GM19239 (cell line): ENCODE measurements at places on chromosomes 3 and 15.

- DNase-seq = no peak
These were observed 122.9 kb downstream of the ARRDC4 start for GRCh38 chr15:98083203-98083910.

DNA sequence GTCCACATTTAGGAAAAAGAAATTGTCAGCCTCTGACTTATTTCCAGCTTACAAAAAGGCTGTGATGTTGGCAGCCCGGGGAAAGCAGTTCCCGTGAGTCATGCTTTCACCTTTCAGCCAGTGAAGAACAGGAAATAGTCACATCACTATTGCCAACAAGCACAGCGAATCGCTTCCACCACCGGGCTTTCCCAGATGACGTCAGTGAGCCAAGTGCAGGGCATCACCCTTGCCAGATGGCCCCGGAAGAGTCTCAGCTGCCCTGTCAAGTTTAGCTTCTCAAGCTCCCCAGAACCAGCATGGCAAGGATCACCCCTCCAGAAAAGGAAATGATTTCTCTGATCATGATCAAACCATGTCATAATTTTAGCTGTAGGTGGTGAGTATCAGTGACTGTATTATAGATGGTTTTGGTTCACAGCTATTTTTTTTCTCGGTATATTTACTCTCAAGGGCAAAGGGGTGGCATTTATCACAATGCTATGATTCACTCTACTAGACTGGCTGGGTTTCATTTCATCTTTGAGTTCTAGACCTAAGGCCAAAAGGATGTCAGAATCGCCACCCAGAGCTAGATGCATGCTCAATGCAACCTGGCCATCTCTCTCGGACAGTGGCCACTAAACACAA is 32.9 kb downstream of the B3GNT5 start:
- peak; percentile 62 for DNase-seq

- DNase-seq = no peak
These were observed 2.9 kb upstream of the OCA2 start for GRCh38 chr15:28101983-28102441.

- DNase-seq = no peak
These were observed 36.6 kb downstream of the FAN1 start for GRCh38 chr15:30940359-30940758.

GRCh38 chr3:56758539-56758981 is 43.2 kb downstream of the ARHGEF3 start:
- peak; percentile 39 for DNase-seq

GRCh38 chr15:57387564-57388076 is 11.3 kb downstream of the CGNL1 start:
- DNase-seq = no peak

- DNase-seq = no peak
These were observed 237.2 kb downstream of the MBNL1 start for GRCh38 chr3:152505926-152506325.

- DNase-seq = no peak
These were observed 39.6 kb downstream of the MLH1 start for GRCh38 chr3:37032961-37033360.

- DNase-seq = no peak
These were observed 574 bp downstream of the DUOXA1 start for GRCh38 chr15:45128971-45129639.

DNA sequence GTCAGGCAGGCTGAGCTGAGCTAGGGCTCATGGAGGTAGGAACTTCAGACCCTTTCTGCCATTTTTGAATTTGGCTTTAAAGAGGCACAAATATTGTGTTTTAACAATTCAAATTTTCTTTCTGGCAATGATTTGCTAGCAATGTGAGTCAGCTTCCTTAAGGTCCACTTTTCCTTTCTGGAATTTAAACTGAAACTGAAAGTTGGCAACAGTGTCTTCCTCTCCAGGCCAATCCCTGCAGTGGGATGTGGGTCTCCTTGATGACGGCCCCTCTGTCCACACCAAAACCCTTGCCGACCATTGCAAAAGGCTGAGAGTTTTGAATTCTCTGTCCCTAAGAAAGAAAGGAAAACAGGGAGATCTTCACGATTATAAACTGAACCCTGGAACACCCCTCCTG is 27.1 kb downstream of the RPSA start:
- DNase-seq = no peak

- DNase-seq = no peak
These were observed 28.0 kb downstream of the TIPARP start for GRCh38 chr3:156702367-156702766.

DNA sequence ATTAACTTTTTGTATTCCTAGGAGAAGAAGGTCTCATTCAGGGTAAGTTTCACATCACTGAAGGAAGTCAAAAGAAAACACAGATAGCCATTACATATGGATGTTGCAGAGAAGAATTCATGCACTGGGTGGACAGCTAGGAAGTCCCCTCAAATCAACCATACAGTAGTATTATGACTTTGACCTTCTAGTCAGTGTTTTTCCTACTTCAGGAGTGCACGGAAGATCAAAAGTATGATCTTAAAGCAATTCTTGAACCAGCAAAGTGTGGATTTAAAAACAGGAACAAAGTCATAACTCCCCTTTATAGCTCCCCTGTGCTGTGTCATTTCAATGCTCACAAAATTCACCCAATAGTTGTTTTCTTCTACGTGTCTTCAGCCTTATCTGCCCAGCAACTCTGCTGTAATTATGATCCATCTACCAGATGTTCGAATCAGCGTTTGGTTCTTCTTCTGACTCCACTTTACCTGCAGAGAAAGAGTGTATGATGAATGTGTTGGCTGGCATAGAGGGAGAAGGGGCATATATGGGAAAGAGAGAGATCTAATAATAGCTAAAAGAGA is 118.1 kb upstream of the MEIS2 start:
- no peak for DNase-seq

DNA sequence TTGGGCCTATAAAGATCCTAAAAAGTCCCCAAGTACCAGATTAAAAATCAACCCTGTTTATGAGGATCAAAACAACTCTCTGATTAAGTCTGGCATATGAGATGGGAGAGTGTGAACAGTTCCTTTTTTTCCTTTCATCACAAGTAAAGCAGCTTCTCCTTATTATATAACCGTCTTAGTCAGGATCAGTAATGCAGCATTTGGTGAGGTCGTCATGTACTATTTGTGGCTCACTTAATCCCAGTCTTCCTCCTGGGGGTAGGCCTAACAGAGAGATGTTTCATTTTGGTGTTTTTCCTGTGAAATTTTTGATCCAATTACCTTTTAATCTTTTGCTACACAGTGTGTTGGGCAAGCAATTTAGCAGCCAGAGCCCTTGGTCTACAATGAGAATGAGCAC is 333.1 kb upstream of the KCNMB2 start:
- no peak for DNase-seq

DNA sequence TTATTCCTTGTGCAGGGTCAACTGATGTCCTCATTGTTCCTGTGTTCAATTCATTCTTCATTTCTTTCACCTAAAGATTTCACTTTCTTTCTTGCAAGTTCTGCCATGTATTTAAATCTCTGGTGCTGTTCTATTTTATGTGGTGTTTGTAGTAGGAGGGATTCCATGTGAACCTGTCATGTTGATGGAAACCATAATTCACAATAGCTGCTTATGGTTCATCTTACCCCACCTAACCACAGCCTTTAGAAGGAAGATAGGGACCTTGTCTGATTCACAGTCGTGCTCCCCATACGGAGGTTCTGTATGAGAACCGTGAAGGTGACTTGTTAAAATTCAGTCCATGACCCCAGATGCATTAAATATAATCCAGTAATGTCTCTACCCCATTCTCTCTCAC is 21.9 kb downstream of the SLCO2A1 start:
- no peak for DNase-seq

GRCh38 chr3:39408493-39409372 is 2.2 kb downstream of the RPSA start:
- DNase-seq = no peak

GRCh38 chr3:157175691-157176507 is 16.0 kb upstream of the CCNL1 start:
- DNase-seq = no peak

DNA sequence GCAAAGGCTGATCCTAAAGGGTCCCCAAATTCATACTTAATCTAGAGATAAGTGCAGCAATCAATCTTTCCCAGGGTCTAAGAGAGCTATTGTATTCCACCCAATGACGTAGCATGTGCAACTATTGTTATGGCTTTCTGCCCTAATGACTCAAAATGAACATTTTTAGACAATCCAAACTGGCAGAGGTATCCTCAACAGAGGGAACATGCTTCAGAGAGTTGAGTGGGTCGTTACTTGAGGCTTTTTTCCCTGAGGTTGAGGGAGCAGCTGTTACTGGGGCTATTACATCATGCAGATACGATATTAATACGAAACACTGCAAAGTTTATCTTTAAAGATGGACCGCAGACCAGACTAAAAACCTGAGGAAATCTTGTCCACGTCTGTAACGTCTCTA is 278.3 kb upstream of the WNT5A start:
- DNase-seq = no peak

DNA sequence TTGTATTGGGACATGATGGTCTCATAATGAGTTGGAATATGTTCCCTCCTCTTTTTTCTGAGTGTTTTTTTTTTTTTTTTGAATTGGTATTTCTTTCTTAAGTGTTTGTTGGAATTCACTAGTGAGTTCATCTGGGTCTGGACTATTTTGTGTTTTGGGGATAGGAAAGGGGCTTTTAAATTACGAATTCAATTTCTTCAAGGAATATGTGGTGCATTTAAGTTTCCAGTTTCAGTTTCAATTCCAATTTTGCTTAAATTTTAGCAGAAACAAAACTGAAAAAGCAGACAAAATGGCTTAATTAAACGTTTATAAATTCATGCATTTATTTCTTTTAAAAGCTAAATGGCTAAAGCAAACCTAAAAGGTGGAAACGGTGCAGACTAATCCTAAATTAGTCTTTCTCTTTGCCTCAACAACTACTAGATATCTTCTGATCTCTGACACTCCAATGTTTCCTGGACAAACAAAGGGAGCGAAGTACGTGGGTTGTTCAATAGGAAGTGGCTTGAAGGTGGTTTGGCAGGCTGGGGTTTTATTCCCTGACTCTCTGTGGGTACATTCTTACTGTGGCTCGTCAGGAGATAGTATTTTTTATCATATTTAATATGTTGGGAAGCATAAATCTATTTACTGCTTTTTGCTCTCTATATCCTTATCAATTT is 50.0 kb upstream of the CORO2B start:
- no peak for DNase-seq

- no peak for DNase-seq
These were observed 398.0 kb downstream of the NAALADL2 start for GRCh38 chr3:175257123-175257522.

DNA sequence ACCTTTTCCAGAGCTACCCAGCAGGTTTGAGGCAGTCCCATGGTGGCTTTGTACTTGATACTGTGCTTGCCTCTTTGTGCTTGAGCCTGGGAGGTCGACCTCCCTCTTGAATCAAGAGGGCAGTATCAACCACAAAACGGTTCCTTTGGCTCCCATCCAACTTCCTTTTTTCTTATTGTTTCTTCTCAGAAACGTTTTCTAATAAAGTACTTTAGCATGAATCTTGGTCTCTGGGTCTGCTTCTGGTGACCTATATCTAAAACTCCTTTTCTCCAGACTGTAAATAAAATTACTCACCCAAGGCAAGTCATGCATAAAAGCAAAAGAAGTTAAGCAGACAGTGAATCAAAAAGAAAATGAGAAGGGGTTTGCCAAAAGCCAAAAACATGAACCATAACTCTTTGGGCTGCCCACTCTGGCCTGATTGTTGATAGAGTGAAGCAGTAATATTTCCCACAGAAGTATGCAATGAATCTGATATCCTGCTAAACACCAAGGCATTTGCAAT is 112.2 kb upstream of the SLC4A7 start:
- no peak for DNase-seq

- DNase-seq = no peak
These were observed 44.8 kb downstream of the POLR2M start for GRCh38 chr15:57751177-57751800.

- no peak for DNase-seq
These were observed 6.7 kb upstream of the NCEH1 start for GRCh38 chr3:172717493-172718088.

- DNase-seq = no peak
These were observed 3.8 kb upstream of the SCG5 start for GRCh38 chr15:32637704-32638103.

GRCh38 chr15:95226835-95227234 is 995.5 kb downstream of the MCTP2 start:
- no peak for DNase-seq

DNA sequence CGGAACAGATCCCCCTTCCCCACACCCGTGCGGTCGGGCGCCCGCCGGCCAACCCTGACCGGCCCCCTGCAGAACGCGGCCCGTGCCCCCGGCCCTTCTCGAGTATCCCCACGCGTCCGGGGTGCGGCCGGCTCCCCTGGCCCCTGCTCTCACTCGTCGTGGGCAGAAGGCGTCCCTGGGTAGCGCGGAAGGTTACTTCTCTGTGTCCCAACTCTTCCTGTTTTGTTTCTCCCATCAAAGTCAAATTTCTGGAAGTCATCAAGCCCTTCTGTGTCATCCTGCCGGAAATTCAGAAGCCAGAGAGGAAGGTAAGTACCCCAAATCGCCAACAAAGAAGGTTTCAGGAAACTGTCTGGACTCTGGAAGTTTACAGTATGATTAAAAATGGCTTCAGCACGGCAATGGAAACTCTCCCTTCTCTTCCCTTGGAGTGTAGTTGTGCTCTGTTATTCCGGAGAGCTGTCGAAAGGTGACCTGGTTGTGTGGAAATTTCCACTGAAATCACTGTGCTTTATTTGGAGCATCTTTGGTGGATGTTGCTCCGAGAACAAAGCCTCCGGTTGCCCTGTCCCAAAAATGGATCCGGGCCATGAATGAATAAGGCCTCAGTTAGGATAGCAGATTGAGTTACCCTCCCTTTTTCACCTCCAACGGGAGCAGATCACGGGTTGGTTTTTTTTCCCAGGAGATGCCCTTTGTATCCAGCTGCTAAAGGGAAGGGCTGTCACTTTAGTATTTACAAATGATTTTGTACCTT is 536 bp downstream of the SEC61A1 start:
- no peak for DNase-seq

GRCh38 chr3:33146791-33147445 is 33.1 kb downstream of the CRTAP start:
- no peak for DNase-seq

GRCh38 chr3:152458376-152459117 is 189.8 kb downstream of the MBNL1 start:
- DNase-seq = no peak

DNA sequence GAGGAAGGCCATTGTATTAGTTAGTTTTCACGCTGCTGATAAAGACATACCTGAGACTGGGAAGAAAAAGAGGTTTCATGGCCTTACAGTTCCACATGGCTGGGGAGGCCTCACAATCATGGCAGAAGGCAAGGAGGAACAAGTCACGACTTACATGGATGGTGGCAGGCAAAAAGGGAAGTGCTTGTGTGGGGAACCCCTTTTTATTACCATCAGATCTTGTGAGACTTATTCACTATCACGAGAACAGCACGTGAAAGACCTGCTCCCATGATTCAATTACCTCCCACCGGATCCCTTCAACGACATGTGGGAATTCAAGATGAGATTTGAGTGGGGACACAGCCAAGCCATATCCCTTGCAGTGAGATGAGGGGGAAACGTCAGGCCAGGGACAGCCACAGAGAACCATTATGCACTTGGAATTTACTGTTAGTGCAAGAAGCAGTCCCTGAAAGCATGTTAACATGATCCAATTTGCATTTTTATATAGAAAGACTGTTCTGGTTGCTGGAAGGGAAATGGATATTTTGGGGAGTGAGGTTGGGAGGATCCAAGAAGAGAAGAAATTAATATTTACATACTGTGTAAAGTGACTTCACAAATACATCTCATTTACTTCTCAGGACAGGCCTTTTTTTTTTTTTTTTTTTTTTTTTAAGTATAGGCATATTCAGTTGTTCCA is 87.1 kb downstream of the ARNT2 start:
- DNase-seq = no peak
